ENCODE measurements at places on chromosomes 1 and 21.

- DNase-seq = no peak
Observed at GRCh38 chr1:160672789-160673695, 26.2 kb upstream of the SLAMF1 start.

DNA sequence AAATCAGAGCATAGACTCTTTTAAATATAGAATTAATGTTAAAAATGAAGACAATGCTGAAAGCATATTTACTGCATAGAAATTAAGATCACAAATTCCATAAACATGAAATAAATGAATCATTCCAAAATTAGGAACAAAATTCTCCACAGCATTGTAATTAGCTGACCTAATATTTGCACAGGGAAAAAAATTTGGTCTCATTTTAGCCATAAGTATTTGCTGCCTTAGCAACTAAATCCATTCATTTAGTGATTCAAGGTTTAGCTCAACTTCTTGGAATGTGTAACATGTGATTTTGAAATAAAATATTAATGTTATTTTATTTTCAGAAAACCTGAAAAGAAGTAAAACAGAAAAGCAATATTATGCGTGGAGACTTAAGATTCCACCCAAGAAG is 25.5 kb downstream of the ADAMTS5 start:
- no peak for DNase-seq

DNA sequence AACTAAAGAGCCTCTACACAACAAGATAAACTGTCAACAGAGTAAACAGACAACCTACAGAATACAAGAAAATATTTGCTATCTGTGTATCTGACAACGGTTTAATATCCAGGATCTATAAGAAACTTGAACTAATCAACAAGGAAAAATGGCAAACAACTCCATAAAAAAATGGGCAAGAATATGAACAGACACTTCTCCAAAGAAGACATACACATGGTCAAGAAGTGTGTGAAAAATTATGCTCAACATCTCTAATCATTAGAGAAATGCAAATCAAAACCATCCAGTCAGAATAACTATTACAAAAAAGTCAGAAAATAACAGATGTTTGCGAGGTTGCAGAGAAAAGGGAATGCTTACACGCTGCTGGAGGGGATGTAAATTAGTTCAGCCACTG is 8.0 kb downstream of the ZNF670 start:
- no peak for DNase-seq

DNA sequence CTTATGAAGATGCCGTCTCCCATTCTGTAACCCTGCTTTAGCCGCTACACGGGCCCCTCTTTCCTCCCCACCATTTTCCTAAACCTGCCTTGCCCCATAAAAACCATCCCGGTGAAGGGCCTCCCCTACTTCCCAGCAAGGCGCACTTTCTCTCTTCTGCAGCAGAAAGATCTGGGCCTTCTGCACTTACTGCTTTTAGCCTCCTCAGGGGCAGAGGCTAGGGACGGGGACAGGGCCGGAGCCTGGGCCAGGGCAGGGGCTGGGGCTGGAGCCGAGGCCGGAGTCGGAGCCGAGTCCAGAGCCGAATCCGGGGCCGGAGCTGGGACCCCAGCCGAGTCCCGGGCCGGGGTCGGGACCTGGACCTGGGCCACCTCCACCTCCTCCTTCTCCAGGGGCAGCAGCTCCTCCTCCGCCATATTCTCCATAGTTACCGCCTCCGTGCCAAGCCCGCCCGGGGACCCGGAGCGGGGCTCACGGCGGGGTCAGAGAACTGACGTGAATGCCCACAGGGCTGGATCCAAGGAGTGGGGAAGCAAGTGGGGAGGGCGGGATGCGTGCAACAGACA is 382 bp downstream of the TRMT1L start:
- DNase-seq = peak; percentile 31

- DNase-seq = no peak
Observed at GRCh38 chr1:7372477-7373120, 398.5 kb upstream of the VAMP3 start.

- no peak for DNase-seq
Observed at GRCh38 chr1:102531036-102531435, 534.3 kb upstream of the OLFM3 start.

DNA sequence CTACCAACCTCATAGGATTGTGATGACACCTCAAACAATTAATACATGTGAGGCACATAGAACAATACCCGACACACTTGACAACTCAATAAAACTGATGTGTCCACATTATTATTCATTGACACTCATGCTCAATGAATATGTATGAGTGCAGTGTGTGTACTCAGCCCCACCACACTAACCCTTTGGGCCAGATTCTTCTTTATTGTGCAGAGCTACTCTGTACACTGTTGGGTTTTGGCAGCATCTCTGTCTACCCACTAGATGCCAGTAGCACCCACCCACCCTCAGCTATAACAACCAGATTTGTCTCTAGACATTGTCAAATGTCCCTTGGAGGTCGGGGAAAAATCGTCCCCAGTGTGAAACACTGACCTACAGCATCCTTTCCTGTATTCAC is 10.1 kb downstream of the CASP9 start:
- DNase-seq = no peak

GRCh38 chr1:181120924-181121323 is 32.4 kb downstream of the IER5 start:
- DNase-seq = no peak

GRCh38 chr21:36337099-36337509 is 17.1 kb downstream of the MORC3 start:
- no peak for DNase-seq

GRCh38 chr1:41404308-41404761 is 43.1 kb downstream of the FOXO6 start:
- DNase-seq = no peak

DNA sequence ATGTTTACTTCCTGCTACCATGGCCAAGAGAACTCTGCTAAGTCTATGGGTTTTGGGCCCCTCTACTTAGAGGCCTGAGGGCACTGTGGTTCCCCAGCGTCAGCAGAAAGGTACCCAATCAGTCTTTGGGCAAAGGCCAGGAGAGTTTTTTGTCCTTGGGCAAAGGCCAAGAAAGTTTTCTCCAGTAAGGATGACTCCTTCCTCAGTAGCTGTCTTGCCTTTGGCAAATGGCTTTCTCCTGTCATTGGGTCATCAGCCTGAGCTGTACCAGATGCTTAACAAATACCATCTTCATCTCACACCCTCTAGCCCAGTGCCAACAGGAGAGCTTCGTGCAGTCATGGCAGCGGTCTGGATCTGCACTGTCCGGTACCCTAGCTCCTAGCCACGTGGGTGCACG is 199.3 kb upstream of the TMEM51 start:
- no peak for DNase-seq

DNA sequence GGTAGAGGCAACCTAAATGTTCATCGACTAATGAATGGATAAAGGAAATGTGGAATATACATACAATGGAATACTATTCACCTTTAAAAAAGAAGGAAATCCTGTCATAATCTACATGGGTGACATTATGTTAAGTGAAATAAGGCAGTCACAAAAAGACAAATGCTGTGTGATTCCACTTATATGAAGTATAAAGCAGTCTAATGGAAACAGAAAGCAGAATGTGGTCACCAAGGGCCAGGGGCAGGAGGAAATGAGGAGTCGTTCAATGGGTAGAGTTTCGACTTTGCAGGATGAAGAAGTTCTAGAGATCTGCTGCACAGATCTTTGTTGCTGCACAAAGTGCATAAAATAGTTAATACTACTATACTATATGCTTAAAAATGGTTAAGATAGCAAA is 7.8 kb downstream of the DIPK1A start:
- no peak for DNase-seq

- DNase-seq = no peak
Observed at GRCh38 chr21:31289702-31290101, 54.4 kb downstream of the TIAM1 start.

DNA sequence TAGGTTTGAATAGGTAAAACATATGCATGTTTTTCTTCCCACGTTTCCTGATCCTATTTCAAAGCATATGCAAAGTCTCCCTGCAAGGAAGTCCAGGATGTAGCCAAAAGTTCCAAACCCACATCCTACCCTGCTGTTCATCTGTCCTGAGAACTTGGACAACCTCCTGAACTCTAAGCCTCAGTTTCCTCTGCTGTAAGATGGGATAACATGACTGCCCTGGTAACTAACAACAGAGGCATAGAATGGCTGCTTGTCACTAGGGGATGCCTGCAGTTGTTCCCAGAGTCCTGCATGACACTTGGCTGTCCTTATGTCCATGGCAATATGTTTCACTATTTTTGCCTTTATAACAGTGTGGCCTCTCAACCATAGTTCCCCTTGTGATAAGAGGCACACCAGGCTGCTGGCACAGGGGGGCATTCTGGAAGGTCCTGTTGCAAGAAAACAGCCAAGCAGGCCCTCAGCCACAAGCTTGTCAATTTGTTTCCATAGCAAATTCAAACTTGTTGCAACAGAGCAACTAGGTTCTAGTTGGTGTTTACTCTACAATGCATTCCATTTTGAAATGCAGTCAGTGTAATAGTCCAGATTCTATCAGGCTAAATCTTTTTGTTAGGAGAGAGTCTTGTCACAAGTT is 1.5 kb upstream of the HDGF start:
- no peak for DNase-seq

GRCh38 chr1:31348449-31348848 is 24.4 kb downstream of the FABP3 start:
- no peak for DNase-seq

GRCh38 chr1:19772053-19772452 is 27.7 kb downstream of the TMCO4 start:
- no peak for DNase-seq

DNA sequence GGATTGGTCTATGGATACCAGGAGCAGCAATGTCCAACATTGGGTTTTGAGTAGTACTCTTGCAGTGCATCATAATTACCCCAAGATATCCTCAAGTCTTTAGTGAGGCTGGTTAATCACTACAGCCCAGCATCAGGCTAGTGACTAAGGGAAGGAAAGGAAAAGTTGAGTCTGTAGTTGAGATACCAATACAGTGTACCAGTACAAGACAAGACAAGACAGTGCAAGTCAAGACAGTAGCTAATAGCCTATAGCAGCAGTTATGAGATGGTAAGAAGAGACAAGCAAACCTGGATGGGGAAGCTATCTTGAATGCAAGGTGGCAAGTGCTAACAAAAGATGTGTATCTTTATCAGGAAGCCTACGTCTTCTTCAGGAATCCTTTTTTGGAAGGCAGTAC is 13.3 kb upstream of the GNG12 start:
- DNase-seq = no peak

GRCh38 chr21:36643374-36644250 is 55.3 kb upstream of the SIM2 start:
- no peak for DNase-seq

GRCh38 chr1:77847621-77848080 is 40.8 kb upstream of the NEXN start:
- DNase-seq = no peak

GRCh38 chr1:21537932-21538630 is 28.9 kb downstream of the ALPL start:
- DNase-seq = no peak

DNA sequence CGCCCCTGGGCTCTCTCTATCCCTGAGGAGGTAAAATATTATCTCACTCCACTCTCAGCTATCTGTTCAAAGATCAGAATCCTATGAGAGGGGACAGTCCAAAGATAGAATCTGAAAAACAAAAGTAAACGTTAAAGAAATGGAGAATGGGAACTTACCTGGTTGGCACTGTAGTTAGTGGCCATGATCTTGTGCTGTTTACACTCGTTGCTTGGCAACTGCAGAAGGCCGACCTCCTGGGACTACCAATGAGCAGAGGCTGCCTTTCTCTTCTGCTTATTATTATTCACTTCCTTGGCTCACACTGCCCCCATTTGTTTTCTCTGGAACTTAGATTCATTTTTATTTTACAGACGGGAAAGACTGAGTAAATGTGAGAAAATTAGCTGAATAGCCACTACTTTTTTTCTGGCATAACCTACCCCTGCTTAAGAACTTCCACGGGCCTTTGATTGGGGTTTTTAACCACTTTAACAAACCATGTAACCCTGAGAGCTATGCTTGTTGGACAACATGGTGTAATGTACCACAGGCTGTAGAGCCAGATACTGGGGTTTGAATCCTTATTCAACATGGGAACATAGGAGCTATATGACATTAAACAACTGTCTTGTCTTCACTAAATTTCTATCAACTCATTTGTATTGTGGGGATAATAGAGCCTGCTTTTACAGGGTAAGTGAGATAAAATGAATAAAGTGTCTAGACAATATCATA is at the start of gene CFAP126:
CFAP126 (minus strand) TSS at position 193 of the 717 bp plus-strand sequence; CDS start at position 185, 8 bp downstream.
- peak; percentile 72 for DNase-seq

GRCh38 chr1:233613252-233614172 is at the start of gene KCNK1:
Gene KCNK1, plus strand, starts transcription at chr1:233614106. Its CDS starts 66 bp downstream, at chr1:233614172.
- DNase-seq = no peak

DNA sequence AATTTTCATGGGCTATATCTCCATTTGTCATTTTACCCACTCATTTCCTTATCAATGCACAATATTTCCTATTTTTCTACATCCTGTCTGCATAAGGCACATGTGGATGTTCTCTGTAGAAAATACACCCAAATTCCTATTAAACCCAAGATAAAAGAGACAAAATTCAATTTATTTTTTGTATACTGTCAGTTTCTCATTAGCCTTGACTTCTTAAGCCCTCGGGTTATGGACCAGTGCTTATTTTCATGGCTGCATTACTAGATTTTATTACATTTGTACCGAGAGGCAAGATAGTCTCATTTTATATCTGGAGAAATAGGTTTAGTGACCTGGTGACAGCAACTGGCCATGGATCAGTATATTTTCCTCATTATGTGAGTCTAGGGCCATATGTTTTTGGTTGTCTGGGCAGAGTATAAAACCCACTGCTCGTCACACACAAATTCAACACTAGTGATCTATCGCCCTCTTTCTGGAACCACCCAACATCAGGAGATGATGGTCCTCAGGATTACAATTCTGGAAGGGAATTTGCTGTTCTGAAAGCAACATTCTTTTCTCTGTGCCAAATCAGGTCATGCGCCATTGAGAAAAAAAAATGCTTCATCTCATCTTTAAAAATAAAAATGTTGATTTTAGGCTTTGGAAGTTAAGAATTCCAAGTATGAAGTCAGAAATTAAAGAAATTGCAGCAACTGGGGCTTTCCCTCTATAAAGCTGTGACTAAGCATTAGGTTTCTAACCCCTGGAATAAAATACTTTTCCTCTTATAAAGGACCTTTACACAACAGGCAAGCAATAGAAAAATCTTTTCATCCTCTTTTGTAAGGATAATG is 81.4 kb downstream of the ASTN1 start:
- no peak for DNase-seq

DNA sequence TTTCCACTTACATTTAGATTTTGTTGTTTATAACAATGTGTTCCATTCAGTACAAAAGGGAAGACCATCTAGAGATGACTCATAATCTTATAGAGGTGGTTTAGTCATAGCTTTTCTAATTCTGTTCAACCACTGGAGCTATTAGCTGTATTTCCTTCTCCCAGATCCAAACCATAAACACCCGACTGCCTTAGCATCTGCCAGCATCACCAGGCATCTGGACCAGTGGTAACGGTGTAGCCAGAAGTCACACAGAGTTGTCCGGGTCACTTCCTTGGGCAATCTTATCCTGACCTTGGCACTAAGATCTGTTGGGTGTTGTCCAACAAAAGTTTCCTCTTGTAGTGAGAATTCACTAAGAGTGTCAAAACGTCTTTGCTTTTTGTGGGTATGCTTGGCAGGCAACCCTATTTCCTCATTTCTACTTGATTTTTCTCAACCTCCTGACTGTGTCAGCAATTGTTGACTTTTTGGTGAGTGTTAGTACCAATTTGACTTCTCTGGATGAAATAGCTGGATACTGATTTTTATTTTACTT is 372.1 kb upstream of the B3GALT2 start:
- peak; percentile 25 for DNase-seq

- DNase-seq = no peak
Observed at GRCh38 chr1:152871731-152872126, 6.4 kb upstream of the SMCP start.

Data from H54 (cell line).